ENCODE measurements at places on chromosomes 12 and 14.
A peak's percentile ranks its signal among the peaks of the same experiment; 100 is the strongest.

- no peak for DNase-seq
Measured at GRCh38 chr12:125194987-125195386, 129.8 kb downstream of the AACS start.

DNA sequence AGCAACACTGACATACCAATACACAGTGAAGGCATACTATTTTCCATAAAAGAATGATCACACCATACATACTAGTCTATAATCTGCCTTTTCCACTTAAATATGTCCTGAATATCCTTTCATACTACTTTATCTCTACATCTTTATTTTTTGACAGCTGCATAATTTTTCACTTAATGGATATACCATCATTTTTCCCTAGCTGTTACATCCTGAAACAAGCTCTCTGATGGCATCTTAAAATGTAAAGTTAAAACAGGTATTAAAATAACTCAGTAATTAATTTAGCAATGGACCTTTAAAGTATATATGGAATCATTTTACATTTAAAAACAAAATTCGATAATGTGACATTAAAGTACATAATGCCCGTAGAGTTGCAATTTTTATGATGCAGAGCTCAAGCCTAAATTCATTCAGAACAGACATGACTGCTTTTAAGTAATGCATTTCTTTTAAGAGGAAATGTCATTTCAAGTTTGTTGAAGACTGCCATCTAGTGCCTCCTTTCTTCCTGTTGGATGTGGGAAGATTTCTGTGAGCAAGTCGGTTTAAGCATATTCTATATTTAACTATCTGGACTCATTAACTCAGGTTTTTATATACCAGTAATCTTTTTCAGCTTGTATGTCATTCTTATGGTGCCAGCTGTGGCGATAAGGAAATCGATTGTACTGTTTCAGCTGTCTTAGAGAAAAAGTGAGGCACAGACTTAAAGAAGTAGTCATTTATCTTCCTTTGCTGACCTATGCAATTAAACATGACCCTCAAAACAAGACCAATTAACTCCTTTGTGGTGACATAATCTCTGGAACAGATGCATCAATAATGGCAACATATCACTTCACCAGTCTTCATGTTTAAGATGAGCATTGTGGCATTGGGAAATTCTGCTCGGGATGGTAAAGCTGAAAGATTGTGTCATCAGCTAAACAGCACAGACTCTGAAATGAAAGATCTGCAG is 20.3 kb downstream of the PRICKLE1 start:
- peak; percentile 59 for DNase-seq

DNA sequence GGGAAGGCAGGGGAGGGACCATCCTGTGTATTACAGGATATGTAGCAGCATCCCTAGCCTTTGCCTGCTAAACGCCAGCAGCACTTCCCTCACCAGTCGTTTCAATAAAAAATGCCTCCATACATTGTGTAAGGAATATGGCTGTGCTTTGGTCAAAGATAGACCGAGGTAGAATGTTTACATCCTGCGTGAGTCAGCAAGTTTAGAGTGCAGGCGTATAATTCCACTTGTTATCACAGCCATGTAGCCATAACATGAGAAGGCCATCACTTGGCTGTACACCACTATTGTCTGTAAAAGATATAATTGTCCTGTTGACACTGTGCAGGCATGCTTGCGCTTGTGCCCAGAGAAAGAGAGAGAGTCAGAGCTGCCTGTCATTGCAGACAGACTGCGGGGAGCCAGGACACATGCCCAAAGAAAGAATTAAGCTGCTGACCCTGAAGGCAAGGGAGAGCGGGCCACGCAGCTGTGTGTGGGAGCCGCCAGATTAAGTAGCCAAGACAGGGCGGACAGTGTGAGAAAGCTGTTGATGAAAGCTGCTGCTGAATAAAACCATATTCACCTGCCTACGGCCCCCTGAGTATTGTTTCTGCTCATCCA is 68.4 kb downstream of the CRACR2A start:
- DNase-seq = no peak

DNA sequence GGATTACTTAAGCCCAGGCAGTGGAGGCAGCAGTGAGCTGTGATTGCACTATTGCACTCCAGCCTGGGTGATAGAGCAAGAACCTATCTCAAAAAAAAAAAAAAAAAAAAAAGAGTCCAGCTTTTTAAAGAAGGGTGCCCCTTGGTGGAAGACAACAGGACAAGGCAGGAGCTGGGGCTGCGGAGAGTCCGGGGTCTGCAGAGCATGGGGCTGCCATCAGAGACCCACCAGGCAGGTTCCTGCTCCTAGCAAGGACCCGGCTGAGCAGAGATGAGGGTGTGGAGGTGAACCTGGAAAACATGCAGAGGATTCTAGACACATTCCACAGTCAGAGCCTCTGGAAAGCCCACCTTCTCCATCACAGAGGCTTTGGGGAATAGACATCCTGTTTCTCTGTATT is 21.0 kb upstream of the CIPC start:
- no peak for DNase-seq

GRCh38 chr12:2250797-2251196 is 198.0 kb downstream of the CACNA1C start:
- no peak for DNase-seq

DNA sequence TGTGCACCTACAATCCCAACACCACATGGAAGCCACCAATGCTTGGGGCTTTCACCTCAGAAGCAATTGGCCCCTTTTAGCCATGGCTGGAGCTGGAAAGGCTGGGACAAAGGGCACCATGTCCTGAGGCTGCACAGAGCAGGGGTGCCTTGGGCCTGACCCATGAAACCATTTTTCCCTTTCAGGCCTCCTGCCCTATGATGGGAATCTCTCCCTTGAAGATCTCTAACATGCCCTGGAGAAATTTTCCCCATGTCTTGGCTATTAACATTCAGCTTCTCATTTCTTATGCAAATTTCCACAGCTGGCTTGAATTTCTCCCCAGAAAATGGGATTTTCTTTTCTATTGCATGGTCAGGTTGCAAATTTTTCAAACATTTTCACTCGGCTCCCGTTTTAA is 823.6 kb downstream of the GALC start:
- DNase-seq = no peak

DNA sequence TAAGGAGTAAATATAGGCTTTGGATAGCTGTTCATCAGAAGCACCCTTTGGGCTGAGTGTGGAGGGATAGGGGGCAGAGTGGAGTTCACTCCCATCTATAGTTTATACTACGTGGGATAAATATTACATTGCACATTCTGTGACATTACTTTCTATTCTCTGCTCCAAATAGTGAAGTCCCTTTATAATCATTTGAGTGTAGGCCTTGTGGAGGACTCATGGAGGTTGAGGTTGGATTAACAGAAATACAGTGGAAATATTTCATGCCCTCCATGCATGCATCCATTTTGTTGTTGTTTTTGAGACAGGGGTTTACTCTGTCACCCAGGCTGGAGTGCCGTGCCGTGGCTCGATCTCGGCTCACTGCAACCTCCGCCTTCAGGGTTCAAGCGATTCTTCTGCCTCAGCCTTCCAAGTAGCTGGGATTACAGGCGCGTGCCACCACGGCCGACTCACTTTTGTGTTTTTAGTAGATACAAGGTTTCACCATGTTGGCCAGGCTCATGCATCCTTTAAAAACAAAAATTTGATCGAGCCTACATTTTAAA is 1.4 kb downstream of the CHPT1 start:
- no peak for DNase-seq

DNA sequence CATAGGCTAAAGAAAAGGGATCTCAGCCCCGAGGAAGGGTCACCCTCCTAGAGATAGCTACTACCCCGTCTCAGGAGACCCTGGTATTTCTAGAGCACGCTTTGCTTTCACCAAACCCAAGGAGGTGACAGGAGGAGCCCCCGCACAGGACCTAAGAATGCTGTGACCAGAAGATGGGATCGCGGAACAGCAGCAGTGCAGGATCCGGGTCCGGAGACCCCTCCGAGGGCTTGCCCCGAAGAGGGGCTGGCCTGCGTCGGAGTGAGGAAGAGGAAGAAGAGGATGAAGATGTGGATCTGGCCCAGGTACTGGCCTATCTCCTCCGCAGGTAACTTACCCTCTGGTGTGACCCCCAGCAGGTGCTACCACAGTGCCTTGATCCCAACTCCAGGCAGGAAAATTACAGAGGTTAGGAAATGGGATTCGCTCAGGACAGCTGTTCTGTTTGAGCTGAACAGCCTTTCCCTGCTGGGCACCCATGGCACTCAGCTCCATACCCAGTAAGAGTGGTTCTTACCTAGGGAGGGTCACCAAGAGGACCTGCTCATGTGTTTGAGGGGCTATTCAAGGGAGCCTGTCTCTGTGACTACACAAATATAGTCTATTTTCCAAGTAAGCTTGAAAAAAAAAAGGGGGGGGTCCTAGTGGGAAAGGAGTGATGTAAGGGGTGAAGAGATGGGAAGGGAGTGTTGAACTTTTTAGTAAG is 826 bp upstream of the NRL start:
- no peak for DNase-seq

DNA sequence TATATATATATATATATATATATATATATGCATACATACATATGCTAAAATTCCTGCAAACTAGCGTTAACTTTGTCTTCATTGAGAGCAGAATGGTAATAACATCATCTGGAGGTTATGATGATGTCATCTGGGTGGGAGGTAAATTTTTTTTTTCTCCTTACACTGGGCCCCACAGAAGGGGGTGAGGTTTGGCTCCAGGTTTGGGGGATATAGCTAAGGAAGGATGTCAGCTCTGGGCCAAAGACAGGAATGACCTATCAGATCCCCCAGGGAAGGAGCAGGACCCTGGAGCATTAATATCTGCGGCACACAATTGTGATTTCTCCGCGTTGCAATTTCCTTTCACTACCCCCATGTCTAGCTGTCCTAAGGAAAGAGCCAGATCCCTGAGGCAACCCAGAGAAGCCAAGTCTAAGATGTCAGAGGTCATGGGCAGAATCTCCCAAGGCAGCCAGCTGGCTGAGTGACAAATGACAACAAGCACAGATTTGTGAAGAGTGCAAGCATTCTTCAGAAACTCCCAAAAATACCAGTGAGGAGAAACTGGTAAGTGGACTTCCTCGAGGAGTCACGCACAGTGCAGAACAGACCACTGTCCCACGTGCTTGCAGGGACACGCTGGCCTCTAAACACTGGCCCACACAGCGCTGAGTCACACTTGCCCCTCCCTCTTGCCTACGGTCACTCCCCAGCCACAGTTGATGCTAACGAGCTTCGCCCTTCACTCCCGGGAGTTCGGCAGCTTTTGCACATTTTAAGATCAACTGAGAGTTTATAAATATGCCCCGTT is 9.9 kb downstream of the UBC start:
- DNase-seq = peak; percentile 73

GRCh38 chr12:43095669-43096280 is 456.2 kb downstream of the ADAMTS20 start:
- DNase-seq = no peak

DNA sequence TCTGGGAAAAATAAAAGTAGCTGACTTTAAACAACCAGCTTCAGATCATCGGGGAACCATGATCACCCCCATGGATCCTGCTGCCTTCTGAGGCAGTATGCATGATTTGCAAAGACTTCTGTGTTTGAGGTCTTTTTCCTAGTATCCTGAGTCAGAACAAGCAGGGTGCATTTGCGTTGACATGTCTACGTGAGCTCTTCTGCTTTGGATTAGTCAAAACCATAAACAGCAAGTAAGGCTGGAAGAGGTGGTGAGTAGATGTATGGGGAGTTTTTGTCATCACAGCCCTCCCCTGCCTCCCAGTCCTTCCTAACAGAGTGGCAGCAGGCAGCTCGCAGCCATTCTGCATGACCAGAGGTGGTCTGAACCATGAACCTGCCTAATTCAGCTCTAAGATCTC is 24.1 kb downstream of the PLEKHG7 start:
- no peak for DNase-seq

DNA sequence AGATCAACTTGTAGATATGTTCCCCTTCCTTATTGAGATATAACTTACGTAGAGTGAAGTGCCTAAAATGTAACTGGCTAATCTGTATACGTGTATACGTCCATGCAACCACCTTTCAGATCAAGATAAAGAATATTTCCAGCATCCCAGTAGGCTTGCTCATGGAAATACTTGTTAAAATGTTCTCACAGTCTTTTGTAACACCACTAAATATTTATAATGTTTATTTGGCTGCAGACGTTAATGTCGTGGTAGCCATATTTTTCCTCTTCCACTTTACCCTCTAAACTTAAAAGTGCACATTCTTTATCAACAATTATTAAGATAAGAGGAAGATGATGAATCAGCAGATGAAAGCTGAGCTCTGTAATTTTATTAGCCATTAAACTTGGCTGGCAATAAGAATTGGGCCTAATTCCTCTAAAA is 447.4 kb downstream of the AEBP2 start:
- DNase-seq = no peak

DNA sequence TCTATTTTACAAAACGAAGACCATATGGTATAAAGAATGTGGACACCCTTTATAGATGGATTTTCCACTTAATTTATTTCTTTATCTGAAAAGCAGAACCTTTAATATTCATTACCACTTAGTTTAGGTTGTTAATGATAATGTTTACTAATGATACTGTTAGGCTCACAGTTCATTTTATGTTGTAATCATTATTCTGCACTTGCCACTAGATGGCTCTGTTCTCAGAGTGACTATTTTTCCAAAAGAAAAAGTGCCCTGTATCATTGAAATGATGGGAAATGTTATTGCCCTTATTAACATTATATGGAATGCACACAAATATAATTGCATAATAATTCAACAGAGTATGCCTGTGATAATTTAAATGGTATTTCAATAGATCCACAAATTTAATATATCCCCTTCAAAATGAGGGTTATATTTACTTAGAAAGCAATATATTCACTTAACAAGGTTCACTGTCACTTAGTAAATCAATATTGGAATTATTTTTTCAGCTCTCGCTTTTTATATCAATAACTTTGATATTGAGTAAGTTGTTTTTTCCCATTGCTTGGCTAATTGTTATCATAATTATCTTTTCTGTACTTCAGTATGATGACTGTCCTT is 95.7 kb downstream of the PDE3A start:
- DNase-seq = peak; percentile 16

- no peak for DNase-seq
Measured at GRCh38 chr12:19829100-19829853, 390.0 kb downstream of the AEBP2 start.

- no peak for DNase-seq
Measured at GRCh38 chr14:97584528-97584927, 787.3 kb downstream of the VRK1 start.
